Activated naive CD8-positive, alpha-beta T cell treated with anti-CD3 and anti-CD28 coated beads, Interleukin-2, amount 10 ng/mL, durations not matched to agents 7 days and 5 days (primary cell): ENCODE measurements at places on chromosomes 2 and 18.

- no peak for DNase-seq
These were observed 25.2 kb downstream of the PDIA6 start for GRCh38 chr2:10787176-10787968.

DNA sequence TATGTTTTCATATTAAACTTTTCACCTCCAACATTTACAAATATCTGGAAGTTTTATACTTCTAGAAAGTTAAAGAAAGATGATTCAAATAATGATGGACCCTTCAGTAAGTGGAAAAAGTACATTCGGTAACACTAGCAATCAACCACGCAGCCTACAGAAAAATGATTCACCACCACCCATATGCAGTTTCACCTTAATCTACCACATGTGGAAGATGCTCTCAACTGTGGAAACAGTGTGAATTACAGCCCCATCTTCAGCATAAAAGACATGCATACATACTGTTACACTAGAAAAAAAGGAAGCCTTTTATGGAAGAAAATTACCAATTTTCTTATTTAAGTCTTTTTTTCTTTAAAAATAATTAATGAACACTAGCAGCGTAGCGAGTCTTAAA, 1.1 kb downstream of the SLC38A11 start:
- DNase-seq: no peak

GRCh38 chr18:24231773-24232735, 93.2 kb downstream of the CABYR start:
- DNase-seq: no peak

DNA sequence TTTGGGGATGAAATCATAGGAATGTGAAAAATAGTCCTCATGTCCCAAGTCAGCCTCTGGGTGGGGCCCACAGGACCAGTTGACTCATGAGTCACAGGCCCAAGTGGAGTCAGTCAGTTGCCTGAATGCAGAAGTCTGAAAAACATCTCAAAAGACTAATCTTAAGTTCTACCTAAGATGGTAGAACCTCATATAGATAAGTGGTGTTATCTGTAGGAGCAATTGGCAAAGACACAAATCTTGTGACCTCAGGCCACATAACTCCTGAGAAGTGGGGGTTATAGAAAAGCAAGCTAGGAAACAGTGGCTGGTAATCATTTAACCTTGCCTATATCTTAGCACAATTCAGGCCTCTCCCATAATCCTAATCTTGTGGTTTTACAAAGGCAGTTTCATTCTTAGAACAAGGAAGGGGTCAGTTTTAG, 257.1 kb upstream of the SPOPL start:
- no peak for DNase-seq

GRCh38 chr2:136021976-136022375, 36.5 kb upstream of the DARS1 start:
- no peak for DNase-seq

DNA sequence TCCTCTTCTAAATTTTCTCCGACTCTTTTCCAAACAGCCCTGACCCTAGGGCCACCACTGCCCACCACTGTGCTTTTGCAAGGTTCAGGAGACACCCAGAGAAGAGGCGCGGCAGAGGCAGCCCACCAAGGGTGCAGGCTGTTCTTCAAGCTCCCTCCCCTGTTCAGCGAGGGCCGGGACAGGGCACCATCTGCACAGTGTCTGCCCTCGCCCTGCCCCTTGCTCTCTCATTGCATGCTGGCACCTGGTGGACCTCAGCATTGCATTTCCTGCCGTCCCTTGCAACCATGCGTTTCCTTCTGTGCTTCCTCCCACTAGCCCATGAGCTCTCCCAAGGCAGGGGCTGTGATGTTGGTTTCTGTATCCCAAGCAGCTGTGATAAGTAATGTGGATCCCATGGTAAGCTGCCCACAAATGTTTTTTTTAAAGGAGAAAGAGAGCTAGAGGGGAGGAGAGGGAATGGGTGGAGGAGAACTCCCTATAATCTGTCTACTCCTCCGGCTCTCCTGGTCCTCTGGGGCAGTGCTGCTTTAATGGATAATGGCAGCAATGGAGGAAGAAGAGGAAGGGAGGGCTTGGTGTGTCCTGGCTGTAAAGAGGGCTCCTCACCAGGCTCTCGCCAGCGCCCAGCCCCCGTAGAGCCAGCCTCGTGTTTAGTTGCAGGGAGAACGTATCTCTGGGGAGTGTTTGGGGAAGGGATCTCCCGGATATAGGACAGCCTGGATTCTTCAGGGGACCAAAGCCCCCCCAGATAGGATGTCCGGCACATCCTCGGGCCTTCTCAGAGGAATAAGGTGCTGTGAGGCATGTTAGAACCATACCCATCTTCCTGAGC, 15.6 kb upstream of the YWHAQ start:
- no peak for DNase-seq
